ENCODE measurements at places on chromosomes 3 and 15.

DNA sequence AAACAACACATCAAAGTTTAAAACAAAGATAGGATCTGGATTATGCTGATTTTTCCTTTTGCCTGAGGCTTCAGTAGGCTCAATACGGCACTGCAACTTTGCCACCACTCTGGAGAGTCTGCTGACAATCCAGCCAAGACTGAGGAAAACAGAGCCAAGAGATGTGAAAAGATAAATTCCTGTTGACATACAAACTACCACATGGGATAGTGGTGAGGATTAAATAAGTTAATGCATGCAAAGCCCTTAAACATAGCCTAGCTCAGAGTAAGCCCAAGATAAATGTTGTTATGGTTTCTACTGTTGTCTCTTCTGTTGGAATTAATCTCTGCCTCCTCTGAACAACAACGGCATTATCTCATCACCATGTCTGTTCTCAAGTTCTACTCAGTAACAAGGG, 245.9 kb upstream of the LMCD1 start:
- no peak for DNase-seq

DNA sequence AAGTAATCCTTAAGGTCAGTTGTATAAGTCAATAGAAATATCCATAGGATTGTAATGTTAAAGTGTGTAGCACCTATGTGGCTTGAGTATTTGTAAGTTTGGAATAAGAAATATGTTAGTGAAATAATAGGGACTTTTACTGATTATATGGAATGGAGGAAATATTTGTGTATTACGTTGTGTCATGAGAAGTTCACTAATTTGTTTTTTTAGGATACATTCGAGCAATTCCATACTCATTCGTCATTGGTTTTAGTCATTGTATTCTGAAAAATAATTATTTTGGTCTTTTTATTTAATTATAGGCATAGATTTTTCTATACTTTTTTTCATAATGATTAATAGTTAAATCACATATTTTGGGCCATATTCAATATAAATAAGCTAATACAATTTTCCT, 21.0 kb downstream of the MBNL1 start:
- no peak for DNase-seq

- no peak for DNase-seq
Observed at GRCh38 chr3:194117104-194117845, 18.7 kb upstream of the HES1 start.

DNA sequence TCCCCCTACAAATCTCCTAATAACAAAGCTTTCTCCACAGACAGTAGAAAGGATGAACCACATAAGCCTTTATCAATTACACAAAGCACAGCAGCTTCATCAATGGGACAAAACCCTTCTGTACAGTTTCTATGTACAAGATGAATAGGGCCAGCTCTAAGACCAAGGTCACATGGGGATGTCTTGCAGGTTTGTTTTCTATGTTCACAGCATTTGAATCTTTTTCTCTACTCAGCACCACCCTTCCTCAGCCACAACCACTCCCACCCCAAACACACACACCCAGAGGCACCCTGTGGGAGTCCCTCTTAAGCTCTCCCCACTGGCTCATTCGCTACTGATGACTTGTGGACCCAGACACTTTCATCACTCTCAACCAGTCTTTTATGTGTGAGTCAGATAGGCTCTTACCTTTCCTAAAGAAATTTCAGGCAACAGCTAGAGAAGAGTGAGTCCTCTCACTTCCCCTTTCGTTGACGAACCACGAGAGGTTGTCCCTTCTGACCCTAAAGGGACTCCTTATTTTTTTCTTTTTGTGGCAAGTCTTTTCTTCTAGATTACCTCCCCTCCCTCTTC, 57.9 kb downstream of the ARHGAP31 start:
- peak; percentile 8 for DNase-seq

DNA sequence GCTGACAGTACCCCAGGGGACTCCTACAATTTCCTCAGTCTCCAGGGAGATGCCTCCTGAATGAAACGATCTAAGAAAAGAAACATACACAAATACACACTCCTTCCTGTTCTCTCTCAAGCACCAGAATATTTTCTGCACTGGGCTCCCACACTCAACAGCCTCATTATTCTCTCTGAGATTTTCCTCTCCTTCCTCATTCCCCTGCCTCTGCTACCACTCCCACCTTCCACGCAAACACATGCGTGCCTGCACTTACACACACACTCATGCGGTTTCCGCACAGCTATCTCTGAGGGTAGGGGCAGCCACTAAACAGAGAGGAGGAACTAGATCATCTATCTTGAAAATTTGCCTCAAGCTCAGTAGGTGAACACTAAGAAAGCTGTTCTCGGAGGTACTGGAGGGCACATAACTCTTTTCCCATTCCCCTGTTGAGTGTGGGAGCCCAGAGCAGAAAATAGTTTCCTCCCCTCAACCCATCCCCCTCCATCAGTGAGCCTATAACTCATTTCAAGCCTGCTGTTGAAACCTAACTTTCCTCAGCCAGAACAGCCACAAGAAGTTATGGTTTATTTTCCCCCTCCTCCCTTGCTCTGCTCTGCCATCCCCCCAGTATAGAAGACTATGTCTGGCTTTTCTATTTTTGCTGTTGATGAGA, 30.5 kb upstream of the TIPARP start:
- no peak for DNase-seq

- no peak for DNase-seq
Observed at GRCh38 chr3:101963902-101964362, 114.6 kb downstream of the NFKBIZ start.

DNA sequence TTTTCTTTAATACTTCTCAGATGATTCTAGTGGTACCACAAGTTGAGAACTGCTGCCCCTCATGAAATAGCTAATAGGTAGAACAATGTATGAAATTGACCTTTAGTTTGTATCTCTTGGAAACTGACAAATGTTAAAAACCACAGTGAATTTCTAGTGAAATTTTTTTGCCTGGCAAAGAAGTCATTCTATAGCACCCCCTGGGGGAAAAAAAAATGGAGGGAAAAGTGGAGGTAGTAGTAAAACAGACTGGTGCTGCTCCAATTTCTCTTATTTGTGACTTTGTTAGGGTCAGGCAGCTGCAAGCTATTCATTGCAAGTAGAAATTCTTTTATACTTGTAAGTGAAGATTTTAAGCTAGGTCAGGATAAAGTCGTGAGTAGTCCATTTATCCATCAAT, 605.0 kb downstream of the NLGN1 start:
- no peak for DNase-seq

DNA sequence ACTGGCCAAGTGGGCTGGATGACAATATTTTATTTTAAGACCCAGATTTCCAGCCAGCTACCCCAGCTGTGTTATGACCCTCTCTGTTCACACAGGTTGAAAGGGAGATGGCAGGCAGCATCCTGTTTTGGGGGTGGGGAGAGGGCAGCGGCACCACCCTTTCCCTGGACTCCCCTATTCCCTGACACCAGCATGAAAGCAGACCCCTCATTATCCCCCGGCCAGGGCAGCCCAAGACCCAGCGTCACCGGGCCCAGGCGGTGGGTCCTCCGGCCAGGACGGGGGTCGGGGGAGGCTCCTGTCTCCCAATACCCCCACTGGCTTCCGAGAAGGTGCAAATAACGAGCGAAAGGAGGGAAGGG, 127.6 kb upstream of the MEF2A start:
- DNase-seq: no peak

DNA sequence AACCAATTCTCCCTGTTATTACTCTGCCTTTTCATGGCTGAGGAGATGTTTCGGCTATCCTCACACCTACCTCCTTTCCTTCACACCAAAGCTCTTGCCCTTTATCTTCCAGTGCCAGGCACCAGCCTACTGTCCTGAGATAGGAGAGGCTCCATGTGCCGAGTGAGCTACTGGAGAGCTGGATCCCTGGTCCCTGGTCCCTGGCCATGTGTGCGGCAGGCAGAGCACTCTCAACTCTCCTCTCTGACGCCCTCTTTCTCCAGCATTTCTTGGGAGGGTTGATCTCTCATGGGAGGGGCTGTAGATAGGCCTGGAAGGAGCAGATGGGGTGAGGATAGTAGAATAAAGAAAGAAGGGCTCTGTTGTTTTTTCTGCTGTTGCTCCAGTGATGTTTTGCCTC, 277.1 kb upstream of the UMPS start:
- DNase-seq: no peak

GRCh38 chr15:58521293-58521991, 89.7 kb downstream of the LIPC start:
- no peak for DNase-seq

DNA sequence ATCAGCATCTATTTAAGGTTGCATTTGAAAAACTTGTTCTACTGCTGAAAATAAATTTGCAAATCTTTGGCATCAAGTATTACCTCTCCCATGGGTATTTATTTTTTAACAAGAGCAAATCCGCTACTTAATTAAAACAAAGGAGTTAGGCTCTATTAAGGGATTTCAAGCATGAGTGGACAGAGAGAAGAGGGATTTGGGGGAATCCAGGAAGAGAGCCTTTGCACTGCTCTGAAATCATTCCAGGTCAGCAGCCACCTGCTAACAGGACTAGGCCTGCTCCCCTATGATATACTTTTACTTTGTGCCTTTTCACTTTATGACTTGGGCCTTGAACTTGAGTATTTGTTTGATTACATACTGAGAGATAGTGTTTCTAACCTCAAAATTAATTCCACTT, 57.1 kb downstream of the IQCH start:
- no peak for DNase-seq

DNA sequence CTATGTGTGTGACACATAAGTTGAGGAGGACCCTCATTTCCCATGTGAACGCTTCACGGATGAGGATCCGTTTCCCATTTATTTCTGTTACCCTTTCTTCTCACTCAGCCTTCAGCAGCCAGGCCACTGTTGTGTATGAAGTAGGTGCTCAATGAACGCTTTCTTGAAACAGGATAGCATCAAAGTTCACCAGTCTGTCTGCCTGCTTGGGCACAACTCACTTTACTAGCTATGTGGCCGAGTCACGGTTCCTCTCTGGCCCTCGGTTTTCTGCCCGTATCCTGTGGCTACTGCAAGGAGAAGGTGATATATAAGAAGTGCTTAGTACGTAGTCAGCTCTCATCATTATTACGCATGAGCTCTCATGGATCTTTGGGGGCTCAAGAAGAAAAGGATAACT, 22.4 kb downstream of the ACSBG1 start:
- DNase-seq: no peak

DNA sequence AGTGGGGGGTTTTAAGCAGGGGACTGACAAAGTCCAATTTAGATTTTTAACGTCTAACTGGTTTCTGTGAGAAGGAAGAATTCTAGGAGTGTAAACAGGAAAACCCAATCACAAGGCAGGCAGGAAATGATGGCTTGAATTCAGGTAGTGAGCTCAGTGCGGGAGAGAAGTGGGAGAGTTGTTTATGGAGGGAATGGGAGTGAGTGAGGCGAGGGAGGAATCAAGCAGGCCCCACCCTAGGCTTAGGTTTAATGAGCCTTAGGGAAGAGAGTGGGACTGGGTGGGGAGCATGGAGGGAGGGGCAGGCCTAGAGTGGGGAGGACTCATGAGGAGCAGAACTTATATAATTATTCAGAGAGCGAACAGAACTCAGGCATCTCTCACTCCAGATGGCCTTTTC, 17.9 kb downstream of the VIPR1 start:
- DNase-seq: no peak

GRCh38 chr3:143442814-143443447, 323.4 kb downstream of the CHST2 start:
- no peak for DNase-seq

DNA sequence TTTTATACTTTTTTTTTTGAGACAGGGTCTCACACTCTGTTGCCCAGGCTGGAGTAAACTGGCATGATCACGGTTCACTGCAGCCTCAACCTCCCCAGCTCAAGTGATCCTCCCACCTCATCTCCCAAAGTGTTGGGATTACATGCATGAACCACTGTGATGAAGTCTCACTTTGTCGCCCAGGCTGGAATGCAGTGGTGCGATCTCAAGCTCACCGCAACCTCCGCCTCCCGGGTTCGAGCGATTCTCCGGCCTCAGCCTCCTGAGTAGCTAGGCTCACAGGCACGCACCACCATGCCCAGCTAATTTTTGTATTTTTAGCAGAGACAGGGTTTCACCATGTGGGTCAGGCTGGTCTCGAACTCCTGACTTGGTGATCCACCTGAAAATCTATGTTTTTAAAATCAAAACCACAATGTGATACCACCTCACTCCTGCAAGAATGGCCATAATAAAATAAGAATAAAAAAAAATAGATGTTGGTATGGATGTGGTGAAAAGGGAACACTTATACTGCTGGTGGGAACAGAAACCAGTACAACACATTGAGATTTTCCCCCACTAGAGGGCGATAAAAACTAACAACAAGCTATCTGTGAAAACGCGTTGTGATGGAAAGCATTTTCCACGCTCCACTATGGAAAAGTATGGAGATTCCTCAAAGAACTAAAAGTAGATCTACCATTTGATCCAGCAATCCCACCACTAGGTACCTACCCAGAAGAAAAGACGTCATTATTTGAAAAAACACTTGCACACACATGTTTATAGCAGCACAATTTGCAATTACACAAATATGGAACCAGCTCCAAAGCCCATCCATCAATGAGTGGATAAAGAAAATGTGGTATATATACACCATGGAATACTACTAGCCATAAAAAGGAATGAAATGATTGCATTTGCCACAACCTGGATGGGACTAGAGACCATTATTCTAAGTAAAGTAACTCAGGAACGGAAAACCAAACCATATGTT, 26.8 kb upstream of the OCA2 start:
- no peak for DNase-seq

DNA sequence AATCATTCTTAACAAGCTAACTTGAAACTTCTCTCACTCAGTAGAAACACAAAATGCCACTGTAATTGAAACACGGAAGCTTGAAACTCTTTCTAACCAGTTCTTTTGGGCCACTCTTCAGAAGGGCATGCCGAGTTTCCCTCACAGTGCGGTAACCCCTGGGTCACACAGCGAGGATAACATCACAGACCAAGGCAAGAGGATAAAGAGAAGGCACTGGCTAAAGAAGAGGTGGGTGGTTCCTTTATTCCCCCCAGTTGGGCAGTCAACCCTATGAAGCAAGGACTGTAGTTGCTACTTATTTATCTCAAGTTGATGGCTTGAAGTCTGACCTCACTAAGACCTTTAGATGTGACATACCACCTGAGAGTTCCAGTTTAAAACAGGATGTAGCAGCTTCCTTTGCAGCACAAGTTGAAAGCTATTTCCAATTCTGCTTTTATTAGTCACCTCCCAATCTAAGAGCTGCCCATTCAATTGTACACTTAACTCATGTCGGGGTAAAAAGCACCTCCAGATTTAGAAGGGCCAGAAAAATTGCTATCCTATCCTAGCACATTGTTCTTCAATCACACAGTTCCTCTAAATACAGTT, 272.4 kb downstream of the TIGIT start:
- no peak for DNase-seq

DNA sequence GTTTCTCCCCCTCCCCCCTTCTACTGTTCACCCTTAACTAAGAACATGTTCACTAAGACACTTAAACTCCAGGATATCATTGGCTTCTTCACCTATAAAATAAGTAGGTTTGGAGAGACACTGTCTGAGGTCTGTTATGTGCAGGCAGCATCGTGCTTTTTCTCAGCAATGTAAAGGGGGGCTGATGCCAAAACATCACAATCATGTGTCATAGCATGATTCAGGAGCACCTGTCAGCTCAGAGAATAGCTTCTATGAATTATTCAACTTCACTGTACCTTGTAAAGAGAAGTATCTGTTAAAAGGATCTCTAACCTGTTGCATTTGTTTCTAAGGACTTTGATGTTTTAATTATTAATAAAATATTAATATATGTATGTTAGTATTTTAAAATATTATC, 211.4 kb upstream of the EPHA3 start:
- no peak for DNase-seq
